ENCODE measurements at places on chromosomes 4 and X.

DNA sequence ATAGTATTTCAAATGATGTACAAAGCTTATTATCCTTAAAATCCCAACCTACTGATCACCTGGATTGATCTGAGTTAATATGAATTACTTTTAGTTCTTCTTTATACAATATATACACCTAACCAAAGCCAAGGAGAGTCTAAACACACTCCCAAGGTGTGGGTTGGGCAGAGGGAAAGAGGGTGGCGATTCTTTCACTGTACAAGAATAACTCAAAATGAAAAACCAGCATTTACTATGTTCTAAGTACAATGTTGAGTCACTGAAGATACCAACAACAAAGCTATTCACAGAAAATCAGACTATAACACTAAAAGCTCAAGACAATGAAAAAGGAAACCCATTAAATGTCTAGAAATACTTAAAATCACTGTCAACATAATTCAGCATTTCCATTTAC, 46.6 kb downstream of the ANKRD17 start:
- no peak for DNase-seq

DNA sequence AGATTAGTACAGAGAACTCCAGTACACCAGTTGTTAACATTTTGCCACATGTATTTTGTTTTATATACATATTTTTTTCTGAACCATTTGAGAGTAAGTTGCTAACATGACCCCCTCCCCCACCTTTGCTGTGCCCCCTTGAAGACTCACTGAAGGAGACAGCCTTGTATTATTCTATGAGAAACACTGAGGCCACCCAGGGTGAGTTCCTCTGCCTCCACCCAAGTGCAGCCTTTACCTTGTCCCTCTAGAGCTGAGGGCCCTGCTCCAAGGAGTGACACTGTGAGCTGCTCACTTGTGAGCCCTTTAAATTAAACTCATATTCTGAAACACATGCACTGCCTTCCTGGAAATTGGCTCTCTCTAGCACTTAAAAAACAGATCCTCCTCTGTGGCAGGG, 21.1 kb downstream of the KIT start:
- DNase-seq = no peak

DNA sequence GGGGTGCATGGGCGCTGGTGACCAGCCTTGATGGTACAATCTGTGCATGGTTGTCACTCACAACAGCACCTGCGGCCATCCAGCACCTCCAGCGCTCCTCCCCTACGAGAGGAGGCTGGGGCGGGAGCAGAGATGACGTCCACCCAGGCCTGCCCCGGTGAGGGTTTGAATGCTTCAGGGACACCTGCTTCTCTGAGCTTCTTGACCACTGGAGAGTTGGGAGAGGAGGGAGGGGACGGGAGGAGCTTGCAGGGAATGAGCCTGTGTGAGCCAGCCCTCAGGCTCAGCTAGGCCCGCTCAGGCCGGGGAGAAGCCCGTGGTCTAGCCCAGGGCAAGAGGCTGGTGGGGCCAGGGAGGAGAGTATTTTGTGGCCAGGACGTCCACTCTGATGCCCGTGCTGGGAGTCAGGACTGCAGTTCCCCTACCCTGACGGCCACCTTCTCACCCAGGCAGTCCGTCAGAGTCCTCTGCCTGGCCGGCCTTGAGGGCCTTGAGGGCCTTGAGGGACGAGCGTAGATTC, 59.2 kb downstream of the CPZ start:
- no peak for DNase-seq

GRCh38 chrX:19882066-19882775, 5.2 kb downstream of the SH3KBP1 start:
- no peak for DNase-seq

DNA sequence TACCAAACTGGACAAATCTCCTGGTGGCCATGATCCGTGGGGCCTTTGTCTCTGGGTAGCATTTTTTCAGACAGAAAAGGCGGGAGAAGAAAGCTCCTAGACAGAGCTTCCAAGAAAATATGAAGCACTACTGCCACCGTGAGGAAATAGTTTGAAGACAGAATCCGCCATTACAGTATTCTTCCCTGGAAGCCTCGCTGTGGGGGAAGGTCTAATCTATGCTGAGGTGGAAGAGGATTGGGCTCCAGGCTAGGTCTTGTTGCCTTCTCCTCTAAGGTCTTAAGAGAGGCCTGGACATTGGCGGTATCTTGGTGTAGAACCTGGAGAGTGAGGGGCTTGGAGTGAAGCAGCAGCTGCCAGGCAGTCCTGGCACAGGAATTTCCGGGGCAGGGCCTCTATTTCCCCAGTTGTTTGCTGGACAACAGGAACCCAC, 218.9 kb downstream of the OR13H1 start:
- DNase-seq = peak; percentile 66

GRCh38 chr4:7027284-7027683, 15.9 kb upstream of the TADA2B start:
- no peak for DNase-seq

DNA sequence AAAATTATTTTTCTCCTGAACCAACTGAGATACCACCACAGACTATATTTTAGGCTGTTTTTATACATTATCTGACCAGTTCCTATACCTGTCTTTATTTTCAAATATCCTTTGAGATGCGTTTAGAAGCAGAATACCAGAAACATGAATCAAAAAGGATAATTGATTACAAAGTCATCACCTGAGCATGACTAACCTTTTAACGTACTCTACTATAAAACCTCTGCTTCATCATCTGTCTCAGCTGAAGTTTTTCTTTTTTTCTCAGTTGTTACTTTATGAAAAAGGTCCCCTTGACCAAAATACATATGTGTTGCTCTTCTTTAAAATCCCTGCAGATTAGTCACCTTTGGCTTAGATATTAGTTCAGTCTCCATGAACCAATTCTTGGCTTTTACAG, 109.8 kb downstream of the AMMECR1 start:
- DNase-seq = no peak

DNA sequence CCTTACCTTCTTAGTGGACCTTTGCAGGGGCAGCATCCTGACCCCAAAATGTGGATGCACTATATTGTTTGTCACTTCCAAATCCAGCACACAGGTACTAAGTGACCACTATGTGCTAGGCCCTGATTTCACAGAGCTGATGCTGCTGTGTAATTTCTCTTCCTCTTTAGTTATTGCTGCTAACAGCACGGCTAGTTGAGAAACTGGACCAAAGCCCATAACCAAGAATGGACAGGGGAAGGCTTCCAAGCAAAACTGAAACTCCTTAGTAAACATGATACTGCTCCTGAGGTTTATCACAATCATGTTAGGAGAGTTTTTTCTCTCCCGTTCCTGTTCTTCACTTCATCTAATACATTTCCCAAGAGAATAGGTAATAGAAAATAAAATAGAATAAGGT, 172.9 kb upstream of the TTC29 start:
- peak; percentile 33 for DNase-seq

- no peak for DNase-seq
These were observed 92.7 kb downstream of the TENT5D start for GRCh38 chrX:80512924-80513323.

DNA sequence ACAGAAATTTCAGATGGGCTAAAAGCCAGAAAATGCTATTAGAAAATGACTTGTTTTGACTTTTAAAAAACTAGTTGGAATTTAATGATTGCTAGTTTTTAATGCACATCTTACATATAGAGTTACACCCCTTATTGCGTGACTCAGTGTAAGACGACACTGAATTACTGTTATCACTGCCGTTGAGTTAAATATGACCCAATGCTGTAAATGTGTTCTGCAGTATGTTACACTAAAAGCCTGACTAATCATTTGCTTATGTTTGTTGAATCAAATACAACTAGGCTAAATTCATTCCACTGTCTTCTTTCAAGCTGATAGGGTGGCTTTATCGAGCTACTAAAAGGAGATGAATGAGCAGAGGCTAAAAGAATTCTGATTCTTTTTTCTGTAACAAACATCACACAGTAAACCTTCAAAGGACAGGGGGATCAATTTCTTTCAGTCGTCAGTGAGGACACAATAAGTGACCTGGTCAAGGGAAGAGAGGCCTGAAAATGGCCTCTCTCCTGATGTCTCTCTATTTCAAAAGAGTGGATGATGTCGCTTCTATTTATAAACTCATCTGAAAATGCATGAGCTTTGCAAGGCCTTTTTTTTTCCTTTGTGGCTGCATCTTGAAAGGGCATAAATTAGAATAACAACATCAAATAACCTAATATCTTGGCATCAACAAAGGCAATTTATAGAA, 142.2 kb upstream of the KCNIP4 start:
- no peak for DNase-seq

- DNase-seq = no peak
These were observed 7.5 kb upstream of the HAUS7 start for GRCh38 chrX:153477901-153478300.

DNA sequence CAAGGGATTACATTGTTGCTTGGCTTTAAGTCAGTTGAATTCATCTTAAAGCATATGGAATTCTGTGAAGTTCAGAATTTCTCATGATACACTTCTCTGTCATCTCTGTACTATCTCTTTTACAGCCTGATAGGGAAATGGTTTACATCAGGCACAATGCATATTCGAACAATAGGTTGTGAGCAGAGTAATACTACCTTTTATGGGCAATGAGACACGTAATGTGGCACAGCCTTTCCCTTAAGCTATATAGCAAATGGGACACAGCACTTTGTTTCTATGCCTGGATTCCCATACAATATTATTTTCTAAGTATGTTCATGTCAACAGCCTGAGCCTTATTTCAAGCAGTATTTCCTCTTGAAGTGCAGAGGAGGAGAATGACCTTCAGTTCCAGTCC, 58.4 kb downstream of the SYNPO2 start:
- no peak for DNase-seq

- DNase-seq = no peak
These were observed 103.2 kb downstream of the HMX1 start for GRCh38 chr4:8768357-8768999.

- DNase-seq = no peak
These were observed 54.1 kb downstream of the ARHGAP10 start for GRCh38 chr4:147786031-147786430.

DNA sequence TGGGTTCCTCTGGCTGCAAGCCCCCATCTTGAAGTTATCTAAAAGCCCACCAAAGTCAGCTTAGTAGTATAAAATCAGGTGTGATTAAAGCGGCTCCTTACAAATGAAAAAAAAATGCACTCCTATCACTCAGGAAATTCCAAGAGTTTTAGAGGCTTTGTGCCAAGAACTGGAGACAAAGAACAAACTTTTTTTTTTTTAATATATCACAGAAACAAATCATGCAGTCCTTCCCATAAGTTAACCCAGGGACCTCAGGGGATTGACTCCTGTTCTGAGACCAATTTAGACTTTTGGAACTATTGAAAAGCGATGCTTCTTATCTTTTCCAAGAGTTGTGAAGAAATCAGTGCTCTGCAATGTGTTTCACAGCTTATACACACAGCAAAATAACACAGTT, 53.6 kb downstream of the HHIP start:
- DNase-seq = no peak

GRCh38 chr4:151983854-151984253, 223.0 kb upstream of the GATB start:
- DNase-seq = peak; percentile 39

GRCh38 chr4:6509587-6509986, 37.2 kb upstream of the PPP2R2C start:
- no peak for DNase-seq

- peak; percentile 8 for DNase-seq
These were observed 145.2 kb upstream of the SCML1 start for GRCh38 chrX:17592117-17592516.

DNA sequence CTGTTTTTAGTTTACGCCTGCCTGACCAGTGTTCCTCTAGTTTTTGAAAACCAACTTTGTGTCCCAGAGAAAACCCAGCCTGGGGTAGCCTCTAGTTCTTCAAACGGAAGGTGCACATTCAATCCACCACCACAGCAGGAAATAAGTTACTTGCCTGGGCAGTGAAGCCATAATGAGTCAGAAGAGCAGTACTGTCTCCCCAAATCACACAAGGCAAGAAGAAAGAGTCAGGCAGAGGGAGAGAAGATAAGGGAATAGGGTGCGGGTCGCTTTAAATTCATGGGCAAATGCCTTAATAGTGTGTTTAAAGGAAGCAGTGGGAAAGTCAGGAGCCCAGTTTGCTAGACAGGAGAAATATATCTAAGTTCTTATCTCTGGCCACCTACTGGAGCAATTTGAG, 333.8 kb upstream of the GRIA3 start:
- no peak for DNase-seq

DNA sequence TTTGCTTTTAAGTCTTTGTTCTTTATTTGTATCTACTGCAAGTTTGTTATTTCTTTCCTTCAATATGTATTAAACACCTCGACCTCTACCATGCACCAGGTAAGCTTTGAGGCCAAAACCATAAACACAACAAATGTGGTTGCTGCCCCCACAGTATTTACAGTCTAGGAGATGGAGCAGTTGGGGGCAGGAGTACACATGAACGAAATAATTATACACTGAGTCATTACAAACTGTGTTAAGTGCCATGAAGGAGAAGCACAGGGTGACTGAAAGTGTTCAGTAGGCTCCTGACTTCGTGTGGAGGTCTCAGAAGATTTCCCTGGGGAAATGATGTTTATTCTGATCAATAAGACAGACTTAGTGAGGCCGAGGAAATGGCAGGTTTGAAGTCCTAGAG, 30.3 kb downstream of the SLC25A43 start:
- peak; percentile 31 for DNase-seq

- no peak for DNase-seq
These were observed 39.3 kb downstream of the NSUN7 start for GRCh38 chr4:40789031-40789430.

GRCh38 chr4:53592686-53593501, 1.6 kb upstream of the LNX1 start:
- no peak for DNase-seq

GRCh38 chrX:7647831-7648230, 195.1 kb upstream of the VCX start:
- no peak for DNase-seq

GRCh38 chr4:32499171-32499570, 1779.0 kb downstream of the PCDH7 start:
- no peak for DNase-seq

DNA sequence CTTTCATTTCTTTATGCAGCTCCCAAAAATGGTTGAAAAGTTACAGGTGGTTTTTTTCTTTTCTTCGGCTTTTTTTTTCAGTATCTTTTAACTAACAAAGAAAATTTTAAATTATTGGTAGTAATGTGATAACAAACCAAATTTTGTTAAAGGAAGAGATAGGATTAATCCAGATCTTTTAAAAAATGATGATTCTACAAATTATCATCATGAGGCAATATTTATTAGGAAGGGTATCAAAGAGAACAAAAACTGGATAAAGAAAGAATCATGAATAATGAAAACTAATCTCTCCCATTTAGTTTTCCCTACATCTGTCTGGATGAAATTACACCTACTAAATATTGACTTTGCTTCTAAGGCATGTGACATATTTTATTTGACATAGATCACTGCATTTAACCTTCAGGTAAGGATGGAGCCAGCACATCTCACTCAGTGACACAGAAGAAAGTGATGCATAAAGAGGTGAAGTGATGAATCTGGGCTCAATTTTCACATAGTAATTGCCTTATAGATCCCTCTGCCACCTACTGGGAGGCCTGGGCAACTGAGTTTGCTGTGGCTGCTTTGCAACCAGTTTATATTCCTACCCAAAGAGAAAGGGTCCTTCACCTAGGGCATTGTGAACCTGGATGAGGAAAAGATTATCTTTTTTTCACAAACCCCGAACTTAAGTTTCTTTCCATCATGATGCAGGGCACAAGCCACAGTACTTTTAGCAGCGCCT, 155.6 kb downstream of the HNRNPD start:
- DNase-seq = no peak

- no peak for DNase-seq
These were observed 210.9 kb upstream of the FAM47A start for GRCh38 chrX:34343001-34343400.

GRCh38 chr4:10140866-10141759, 24.5 kb upstream of the WDR1 start:
- no peak for DNase-seq

- DNase-seq = no peak
These were observed 56.2 kb upstream of the CCDC160 start for GRCh38 chrX:134180601-134181274.
